ENCODE measurements at places on chromosomes 6 and 20. TPM values are rescaled to one million over a fixed set of nuclear protein-coding genes. Genes with fewer than 3 reads are reported as not detected.
A peak's percentile ranks its signal among the peaks of the same experiment; 100 is the strongest.

DNA sequence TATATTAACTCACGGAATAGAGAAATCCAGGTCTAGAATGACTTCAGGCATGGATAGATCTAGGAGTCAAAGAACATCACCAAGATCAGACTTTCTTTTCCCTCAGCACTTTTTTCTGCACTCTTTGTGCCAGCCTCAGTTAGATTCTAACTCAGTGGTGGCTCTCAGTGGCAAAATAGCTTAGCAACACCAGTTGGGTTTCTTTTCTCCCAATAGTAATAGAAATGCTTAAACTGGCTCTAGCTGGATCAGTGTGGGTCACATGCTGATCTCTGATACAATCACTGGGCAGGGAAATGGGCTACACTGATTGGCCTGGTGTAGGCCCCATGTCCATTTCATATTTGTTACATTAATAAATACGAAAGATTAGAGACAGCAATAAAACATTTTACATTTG, 44.2 kb upstream of the ARFGEF2 start:
- H3K27me3 ChIP-seq = no peaks in the 10 kb centered on the region
- no peaks in the 10 kb centered on the region for H3K36me3 ChIP-seq
- H3K4me3 ChIP-seq = no peak overlapping the region
- H3K4me1 ChIP-seq = peaks cover 13% of the 10 kb centered on the region
- H3K27ac ChIP-seq = no peak overlapping the region
- no peak for DNase-seq

Gene ULBP3
- total RNA-seq = 2.4 TPM

DNA sequence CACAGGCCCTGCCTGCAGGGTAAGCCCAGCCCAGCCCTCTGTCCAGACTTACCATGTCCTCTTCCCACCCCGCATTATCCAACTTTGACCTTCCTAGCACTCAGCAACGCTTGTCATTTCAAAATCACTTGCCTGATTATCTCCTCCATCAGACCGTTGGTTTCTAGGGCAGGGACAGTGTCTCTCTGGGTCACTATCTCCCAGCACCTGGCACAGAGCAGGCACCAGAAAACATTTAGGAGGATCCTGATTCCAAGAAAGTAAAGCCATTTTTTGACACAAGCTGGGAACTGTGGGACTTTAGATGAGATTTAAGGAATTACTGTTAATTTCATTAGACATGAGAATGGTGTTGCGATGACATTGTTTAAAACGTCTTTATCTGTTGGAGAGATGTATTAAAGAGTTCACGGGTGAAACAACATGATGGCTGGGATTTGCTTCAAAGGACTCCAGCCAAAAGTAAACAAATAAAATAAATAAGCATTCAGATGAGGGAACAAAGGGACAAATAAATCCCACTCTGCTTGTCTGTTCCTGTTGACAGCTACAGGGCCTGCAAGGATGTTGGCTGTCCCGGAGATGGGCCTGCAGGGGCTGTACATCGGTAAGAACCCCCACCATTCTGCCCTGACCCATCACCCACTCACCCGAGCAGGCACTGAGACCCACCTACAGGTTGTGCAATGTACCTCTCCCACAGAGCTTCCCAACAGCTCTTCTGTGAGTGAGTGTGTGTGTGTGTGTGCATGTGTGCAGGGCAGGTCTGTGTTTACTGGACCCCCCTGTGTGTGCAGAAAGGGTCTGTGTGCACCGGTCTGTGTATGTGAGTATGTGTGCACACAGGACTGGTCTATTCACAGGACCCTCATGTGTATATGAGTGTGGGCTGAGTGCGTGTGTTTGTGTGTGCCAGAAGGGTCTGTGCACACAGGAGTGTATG, 5.9 kb downstream of the HSPA12B start:
- peaks cover 60% of the 10 kb centered on the region for H3K4me1 ChIP-seq
- H3K36me3 ChIP-seq = peaks cover 4% of the 10 kb centered on the region
- H3K4me3 ChIP-seq = peak overlapping the region; percentile 14
- H3K27ac ChIP-seq = peak overlapping the region; percentile 36

DNA sequence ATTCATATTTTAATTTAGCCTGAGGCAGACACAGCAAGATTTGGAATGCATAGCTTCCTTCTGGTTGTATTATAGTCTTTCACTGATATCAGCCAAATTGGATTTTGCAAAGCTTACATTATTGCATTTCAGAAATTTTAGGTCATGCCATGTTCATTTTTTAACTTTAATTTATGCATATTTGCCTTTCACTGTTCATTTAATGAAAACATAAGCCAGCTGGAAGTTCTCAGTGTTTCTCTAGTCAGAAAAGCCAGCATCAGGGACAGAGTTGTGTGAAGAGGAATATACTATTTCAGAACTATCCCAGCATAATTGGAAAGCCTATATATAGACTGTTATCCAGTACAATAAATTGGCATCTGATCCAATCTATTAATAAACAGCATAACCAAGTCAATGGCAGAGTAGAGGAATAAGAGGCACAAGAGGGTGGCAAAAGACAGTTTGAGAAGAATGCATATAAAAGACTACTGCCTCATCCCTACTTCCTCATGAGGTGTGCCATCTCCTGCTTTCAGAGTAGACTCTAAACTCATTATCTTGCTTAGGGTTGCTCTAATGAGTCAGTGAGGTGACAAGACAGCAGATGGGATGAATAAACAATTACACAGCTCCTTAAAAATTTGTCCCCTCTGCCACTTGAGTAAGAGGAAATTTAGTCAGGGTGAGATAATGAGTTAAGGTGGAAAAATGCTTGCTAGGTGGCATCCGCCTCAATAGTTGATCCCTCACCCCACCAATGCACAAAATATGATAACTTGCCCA, 159.8 kb upstream of the HCRTR2 start:
- no peaks in the 10 kb centered on the region for H3K36me3 ChIP-seq
- H3K27me3 ChIP-seq = no peaks in the 10 kb centered on the region
- H3K4me1 ChIP-seq = no peaks in the 10 kb centered on the region
- H3K27ac ChIP-seq = no peak overlapping the region
- DNase-seq = no peak
- H3K4me3 ChIP-seq = no peak overlapping the region

Gene FAM83C
- not detected for total RNA-seq

- no peak for DNase-seq
- no peaks in the 10 kb centered on the region for H3K4me1 ChIP-seq
These were observed 345.3 kb upstream of the SLC35B3 start for GRCh38 chr6:8780653-8781052.

Gene TRIM15
- total RNA-seq = not detected

- peaks cover 45% of the 10 kb centered on the region for H3K36me3 ChIP-seq
- H3K27me3 ChIP-seq = no peaks in the 10 kb centered on the region
- no peak for DNase-seq
- H3K4me3 ChIP-seq = no peak overlapping the region
These were observed 29.4 kb upstream of the RNF8 start for GRCh38 chr6:37324131-37325033.

- H3K36me3 ChIP-seq = no peaks in the 10 kb centered on the region
- H3K27me3 ChIP-seq = no peaks in the 10 kb centered on the region
- H3K27ac ChIP-seq = no peak overlapping the region
- no peak for DNase-seq
- no peak overlapping the region for H3K4me3 ChIP-seq
These were observed 203.0 kb upstream of the RGS17 start for GRCh38 chr6:153334121-153334520.

DNA sequence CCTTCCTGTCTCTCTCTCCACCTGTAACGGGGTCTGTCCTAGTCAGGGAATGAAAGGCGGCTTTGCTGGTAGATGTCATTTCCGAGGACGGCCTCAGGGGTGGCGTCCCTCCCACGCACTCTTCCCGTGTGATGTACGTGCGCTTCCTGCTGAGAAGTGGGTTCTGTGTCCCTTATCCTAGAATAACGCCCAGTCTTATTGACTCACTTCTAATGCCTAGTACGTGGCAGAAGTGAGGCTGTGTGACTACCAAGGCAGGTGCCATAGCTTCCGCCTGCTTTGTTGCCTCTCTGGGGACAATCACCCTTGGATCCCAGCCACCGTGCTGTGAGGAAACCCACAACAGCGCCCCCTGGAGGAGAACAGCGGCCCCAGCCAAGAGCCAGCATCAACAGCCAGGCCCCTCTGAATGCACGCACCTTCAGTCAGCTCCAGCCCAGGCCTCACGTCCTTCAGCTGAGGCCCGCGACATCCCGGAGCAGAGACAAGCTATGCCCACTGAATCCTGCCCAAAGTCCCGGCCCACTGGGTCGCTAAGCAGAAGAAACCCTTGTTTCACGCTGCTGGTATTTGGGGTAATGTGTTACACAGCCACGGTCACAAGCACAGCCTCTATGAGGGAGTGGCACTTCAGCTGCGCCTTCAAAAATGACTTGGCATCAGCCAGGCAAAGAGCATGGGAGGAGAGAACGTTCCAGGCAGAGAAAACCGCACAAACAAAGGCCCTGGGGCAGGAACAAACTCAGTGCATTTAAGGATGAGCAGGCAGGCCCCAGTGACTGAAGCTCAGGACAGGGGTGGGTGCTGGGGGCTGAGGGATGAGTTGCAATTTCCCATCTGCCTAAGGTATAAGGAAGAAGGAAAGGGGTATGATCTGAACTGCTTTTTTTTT, 224.2 kb downstream of the NFATC2 start:
- H3K4me3 ChIP-seq = no peak overlapping the region
- H3K27me3 ChIP-seq = no peaks in the 10 kb centered on the region
- no peaks in the 10 kb centered on the region for H3K4me1 ChIP-seq
- DNase-seq = peak; percentile 58
- H3K27ac ChIP-seq = no peak overlapping the region
- H3K36me3 ChIP-seq = no peaks in the 10 kb centered on the region

DNA sequence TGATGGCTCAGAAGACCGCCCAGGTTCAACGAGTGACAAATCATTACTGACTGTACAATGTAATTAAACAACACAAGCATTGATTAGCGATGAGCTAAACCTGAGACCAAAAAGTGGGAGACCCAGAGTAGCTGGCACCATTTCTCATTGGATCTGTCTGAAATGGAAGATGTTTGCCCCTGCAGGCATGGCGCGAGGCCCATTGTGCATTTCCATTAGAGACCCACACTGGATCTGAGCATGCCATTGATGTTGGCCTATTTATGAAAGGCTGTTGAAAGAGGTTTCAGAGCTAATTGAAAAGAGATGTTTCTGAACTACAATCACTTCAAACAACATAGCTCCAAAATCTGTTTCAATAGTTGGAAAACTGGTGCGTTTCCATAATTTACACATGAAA, 196.7 kb downstream of the TFAP2B start:
- no peak for DNase-seq
- no peaks in the 10 kb centered on the region for H3K4me1 ChIP-seq
- no peaks in the 10 kb centered on the region for H3K27me3 ChIP-seq
- no peak overlapping the region for H3K4me3 ChIP-seq
- no peaks in the 10 kb centered on the region for H3K36me3 ChIP-seq

DNA sequence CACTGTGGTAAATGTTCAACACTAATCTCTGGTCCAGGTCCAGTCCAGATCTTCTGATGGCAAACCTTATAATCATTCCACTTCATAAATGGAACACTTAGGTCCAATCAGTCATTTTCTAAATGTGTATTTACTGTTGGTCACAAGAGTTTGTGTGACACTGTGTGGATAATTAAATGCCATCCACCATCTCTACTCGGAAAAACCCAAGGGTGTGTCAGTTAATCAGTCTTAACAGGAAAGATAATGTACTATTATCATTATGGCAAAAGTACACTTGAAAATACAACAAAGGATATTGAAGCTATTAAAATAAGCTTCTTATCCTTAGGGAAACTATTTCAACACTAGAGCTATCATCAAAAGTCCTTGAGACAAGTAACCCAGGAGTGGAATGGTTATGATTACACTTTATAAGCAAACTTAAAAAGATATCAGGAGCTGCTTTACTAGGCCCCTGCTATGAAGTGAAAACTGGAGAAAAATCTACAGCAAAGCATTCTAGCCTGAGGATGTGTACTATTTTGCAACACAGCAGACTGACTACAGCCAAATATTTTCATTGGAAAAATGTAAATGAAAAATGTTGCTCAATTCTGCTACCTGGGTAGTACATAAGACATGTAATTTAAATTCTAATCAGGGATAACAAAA, 227.9 kb downstream of the LAMA2 start:
- H3K27ac ChIP-seq = no peak overlapping the region
- H3K27me3 ChIP-seq = no peaks in the 10 kb centered on the region

- no peaks in the 10 kb centered on the region for H3K27me3 ChIP-seq
- no peak overlapping the region for H3K27ac ChIP-seq
- H3K36me3 ChIP-seq = no peaks in the 10 kb centered on the region
- peaks cover 7% of the 10 kb centered on the region for H3K4me1 ChIP-seq
- no peak for DNase-seq
These were observed 200.1 kb downstream of the TMEM242 start for GRCh38 chr6:157123234-157123633.

Gene HLA-F
- 176 TPM for total RNA-seq

DNA sequence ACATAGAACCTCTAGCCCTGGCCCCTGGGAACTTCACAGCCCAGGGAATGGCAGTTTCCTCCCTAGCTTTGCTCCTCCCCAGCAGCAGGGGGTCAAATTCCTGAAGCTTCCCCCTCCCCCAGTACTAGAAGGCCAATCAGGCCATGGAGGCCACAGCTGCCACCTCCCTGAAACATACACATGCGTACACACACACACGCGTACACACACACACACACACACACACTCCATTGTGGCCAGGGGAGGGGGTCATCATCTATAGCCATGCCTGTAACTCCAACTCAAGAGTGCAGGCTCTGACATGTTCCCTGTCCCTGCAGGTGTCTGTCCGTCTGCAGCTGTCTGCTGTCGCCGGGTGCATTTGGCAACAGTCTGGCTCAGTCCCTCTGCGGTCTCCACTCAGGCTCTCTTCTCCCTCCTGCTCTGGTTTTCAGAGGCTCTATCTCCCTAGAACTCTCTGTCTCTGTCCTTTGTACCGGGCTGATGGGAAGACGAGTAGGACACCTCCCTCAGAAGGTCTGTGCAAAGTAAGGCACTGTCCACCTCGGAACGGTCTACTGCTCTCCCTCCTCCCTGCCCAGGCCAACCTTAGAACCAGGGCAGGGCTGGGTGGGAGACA, 1.4 kb downstream of the LRFN2 start:
- no peak overlapping the region for H3K4me3 ChIP-seq
- H3K4me1 ChIP-seq = peaks cover 14% of the 10 kb centered on the region
- H3K27me3 ChIP-seq = peaks cover 73% of the 10 kb centered on the region

GRCh38 chr20:45470937-45471336, 1.4 kb downstream of the WFDC2 start:
- peak overlapping the region; percentile 61 for H3K4me3 ChIP-seq
- peak overlapping the region; percentile 71 for H3K27ac ChIP-seq
- H3K27me3 ChIP-seq = peaks cover 36% of the 10 kb centered on the region
- no peak for DNase-seq

Gene CCN5
- total RNA-seq = 42.3 TPM

- H3K36me3 ChIP-seq = no peaks in the 10 kb centered on the region
- no peak for DNase-seq
- no peak overlapping the region for H3K4me3 ChIP-seq
- H3K27ac ChIP-seq = peak overlapping the region; percentile 57
- no peaks in the 10 kb centered on the region for H3K27me3 ChIP-seq
- peaks cover 12% of the 10 kb centered on the region for H3K4me1 ChIP-seq
These were observed 106.8 kb downstream of the RNF144B start for GRCh38 chr6:18493925-18494324.

Gene C4A
- total RNA-seq = 175 TPM

Gene ARMC12
- total RNA-seq = not detected

Gene C20orf141
- not detected for total RNA-seq

GRCh38 chr20:41443691-41444090, 77.1 kb upstream of the EMILIN3 start:
- no peak for DNase-seq
- no peaks in the 10 kb centered on the region for H3K27me3 ChIP-seq
- H3K4me1 ChIP-seq = no peaks in the 10 kb centered on the region

Gene NR2E1
- not detected for total RNA-seq

Gene LRRC1
- total RNA-seq = 13.4 TPM

Gene ZNF184
- 6.6 TPM for total RNA-seq

Measured in lower lobe of right lung (tissue), 2 donors.